Stimulated activated CD8-positive, alpha-beta memory T cell treated with anti-CD3 and anti-CD28 coated beads, Interleukin-15, amount 100 ng/mL, for 4 hours (primary cell): ENCODE measurements at places on chromosomes 11 and 22.
A peak's percentile ranks its signal among the peaks of the same experiment; 100 is the strongest.

DNA sequence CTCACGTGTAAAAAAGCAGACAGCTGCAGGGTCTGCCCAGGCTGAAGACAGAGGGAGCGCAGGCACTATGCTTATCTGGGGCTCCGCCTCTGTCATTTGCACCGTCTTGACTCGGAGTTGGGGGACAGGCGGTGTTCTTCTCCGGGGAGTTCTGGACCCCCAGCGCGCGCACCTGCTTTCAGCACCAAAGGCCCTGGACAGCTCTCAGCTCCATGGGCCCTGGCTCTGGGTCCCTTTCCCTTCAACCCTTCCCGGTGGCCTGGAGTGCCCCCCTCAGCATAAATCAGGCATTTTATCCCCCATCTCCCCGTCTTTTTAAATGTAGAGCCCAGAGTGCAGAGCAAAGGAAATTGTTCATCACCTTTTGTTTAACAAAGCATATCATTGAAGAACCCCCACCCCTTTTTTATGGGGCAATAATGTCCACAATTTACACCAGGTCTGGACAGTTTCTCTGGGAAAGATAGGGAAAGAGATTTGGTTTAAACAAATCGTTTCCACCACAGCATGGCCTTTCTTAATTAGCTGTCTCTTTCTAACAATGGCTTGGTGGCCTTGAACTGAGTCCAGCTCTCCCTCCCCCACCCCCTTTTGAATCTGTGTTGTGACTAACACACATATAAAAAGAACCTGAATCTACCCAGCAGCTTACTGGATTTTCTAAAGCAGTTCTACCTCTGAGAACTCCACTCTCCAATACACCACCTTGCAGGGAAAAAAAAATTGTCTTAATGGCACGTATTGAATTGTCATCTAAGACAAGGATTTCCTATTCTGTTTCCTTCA lies 1.7 kb downstream of the SEZ6L start:
- DNase-seq, result no peak

- no peak for DNase-seq
Observed at GRCh38 chr11:94199136-94200130, 70.8 kb downstream of the PANX1 start.

GRCh38 chr22:17172029-17172833 lies 13.2 kb upstream of the HDHD5 start:
- DNase-seq, result no peak

GRCh38 chr11:103547024-103547423 lies 437.8 kb downstream of the DYNC2H1 start:
- no peak for DNase-seq

GRCh38 chr11:86591631-86592030 lies 80.8 kb downstream of the ME3 start:
- DNase-seq, result no peak

GRCh38 chr11:73287400-73288101 lies 15.4 kb downstream of the P2RY6 start:
- DNase-seq, result no peak

- no peak for DNase-seq
Observed at GRCh38 chr11:34855021-34855753, 61.0 kb downstream of the APIP start.

DNA sequence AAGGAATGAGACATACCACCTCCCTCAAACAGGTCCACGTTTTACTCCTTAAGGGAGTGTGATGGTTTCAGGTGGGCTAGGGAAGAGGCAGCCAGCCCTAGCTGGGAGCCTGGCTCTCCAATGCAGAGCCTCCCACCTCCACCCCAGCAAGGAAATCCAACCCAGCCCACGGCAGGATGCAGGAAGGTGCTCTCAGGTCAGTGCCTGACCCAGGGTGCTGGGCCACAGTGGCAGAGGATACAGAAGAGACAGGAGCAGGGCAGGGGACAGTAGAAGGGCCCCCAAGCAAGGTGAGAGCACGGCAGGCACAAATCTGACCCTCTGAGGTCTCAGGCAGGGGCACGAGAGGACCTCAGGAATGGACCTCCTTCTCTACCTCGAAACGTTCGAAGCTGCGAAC lies 26.9 kb upstream of the CCND1 start:
- DNase-seq, result no peak

DNA sequence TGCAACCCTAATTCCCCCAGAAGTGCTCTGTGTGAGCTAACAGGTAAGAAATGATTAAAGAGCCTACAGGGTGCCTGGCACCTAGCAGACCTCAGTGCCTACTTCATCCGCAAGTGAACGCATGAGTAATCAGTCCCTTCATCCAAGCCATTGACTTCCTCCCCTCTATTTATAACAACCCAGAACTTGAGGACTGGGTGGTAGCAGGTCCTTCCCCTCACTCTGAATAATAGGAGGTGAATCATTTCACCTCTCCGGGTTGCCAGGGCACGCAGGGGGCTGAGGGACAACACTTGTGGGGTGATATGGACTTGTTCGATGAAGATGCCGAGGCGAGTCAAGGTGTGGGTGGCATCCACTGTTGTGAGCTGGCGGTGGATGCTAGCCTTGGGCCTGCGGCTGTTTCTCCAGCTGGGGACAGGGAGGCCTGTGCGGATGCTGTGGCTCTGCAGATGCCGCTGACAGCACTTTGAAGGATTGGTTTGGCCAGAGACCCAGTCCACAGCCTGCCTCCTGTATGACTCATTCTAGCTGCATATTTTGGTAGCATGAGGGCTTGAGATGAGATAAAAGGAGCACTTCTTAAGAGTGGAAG lies 11.7 kb upstream of the SORL1-AS1 start:
- DNase-seq, result peak; percentile 61
